ENCODE measurements at places on chromosomes 4 and X.

- no peak for DNase-seq
Observed at GRCh38 chrX:110491846-110492620, 133.4 kb downstream of the RTL9 start.

DNA sequence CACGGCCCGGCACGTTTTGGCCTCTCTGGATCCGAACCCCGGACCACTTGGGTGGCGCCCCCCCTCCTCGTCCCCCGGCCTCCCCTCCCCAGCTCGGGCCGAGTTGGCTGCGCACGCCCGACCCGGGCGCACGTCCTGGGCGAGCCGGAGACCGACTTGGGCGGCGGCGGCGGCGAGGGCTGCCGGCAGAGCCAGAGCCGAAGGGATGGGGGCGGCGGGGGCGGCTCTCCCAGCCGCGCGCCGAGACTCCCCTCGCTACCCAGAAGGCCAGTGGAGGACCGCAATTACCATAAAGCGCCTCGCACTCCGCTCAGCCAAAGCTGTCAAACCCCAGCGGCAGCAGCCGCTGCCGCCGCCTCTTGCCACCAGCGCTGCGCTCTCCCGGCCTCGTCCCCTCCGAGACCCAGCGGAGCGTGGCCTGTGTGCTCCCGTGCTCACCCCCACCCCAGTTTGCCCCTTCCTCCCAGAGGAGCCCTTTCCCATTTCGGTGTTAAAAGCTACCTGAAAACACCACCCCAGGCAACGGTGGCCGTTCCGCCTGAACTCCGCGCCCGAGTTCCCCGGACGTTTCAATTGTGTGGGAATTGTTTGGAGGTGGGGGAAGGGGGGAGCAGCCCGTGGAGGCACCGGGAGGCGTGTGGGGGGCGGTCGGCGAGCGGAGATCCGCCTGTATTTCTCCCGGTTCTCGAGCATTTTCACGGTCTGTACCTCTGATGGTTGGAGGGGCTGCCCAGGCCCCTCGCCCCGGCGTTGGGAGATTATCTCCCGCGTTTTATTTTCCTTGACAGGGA lies 701 bp upstream of the BCOR start:
- peak; percentile 71 for DNase-seq

DNA sequence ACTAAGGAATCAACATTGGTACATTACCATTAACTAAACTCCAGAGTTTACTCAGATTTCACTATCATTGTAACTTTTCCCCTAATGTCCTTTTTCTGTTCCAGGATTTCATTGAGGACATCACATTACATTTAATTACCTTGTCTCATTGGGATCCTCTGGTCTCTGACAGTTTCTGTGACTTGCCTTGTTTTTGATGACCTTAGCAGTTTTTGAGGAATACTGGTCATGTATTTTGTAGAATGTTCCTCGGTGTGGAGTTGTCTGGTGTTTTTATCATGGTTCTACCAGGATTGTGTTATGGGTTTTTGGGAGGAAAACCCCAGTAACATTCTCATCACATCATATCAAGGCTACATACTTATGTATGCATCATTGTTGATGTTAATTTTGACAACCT lies 95.6 kb upstream of the TBC1D9 start:
- no peak for DNase-seq

GRCh38 chr4:149676076-149676475 lies 139.6 kb downstream of the IQCM start:
- DNase-seq: no peak

DNA sequence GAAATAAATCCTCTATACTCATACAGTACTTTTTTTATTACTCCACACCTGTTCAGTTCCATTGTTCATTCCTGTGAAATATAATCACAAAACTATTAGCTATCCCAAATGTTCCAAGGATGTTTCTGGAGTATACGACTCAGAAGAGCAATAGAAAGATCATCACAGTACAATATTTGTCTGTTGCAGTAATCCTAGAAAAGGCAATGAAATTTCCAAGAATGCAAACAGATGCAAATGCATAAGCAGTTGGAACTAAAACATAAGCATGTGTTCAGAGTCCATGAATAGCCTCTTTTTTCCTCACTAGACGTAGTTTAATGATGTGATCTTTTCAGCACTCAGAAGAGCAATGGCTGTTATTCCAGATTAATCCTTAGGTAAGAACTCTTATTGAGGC lies 55.2 kb downstream of the RTL3 start:
- DNase-seq: no peak

DNA sequence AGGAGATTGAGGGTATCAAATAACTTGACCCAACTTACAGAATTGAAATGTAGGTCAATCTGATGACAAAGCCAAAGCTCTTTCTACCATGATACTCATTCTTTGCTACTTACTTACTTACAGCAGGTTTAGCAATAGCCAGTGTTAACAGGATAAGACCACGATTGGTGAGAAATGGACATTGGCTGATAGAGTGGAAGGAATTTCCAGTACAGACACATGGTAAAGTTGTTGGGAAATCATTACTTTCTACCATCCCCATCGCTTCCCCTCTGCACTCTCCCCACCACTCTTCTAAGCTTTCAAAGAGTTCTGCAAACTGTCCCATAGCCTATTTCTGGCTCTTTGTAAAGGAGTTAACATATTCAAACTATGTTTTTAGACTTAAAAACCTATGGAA lies 119.7 kb downstream of the CHRNA9 start:
- no peak for DNase-seq

DNA sequence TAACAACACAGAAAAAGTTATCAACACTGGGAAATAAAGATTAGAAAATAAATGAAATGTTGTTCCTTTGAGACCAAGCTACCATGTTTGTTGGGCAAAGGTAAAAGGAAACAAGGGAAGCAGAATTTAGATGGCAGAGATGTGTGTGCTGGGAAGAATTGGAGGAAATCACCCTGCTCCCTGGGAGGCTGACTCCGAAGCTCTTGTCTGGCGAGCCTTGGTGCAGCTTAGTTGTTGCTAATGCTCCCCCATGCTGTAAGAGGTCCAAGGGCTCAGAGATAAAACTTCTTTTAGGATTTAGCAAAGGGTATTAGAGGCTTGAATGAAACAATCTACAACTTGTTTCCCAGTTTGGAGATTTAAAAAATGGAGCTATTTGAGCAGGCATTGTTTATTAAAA lies 123.8 kb upstream of the DDIT4L start:
- DNase-seq: no peak

- peak; percentile 88 for DNase-seq
Observed at GRCh38 chr4:8409264-8410065, 31.1 kb downstream of the ACOX3 start.

DNA sequence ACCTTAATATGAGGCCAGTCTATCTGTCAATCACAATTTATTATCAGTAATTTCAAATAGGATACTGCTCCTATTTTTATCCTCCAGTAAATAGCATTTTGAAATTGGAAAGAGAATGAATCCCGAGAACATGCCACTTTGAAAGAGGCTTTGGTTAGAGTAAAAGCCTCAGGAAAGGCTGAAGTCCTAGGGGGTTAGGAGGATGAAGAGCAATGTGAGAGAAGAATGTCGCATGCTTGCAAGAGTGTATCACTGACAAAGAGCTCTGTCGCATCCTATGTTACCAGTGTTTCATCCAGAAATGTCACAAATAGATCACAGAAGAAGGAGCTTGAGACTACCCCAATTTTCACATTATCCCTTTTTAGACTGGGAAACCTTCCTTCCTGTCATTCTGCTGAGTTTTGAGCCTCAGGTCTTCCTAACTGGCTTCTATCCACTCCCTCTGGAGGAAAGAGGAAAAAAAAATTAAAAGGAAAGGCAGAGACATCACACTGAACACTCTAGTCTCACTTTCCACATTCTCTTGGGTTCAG lies 39.8 kb downstream of the GPM6A start:
- no peak for DNase-seq

- no peak for DNase-seq
Observed at GRCh38 chr4:26590639-26591038, 6.8 kb downstream of the TBC1D19 start.

- DNase-seq: no peak
Observed at GRCh38 chr4:57373991-57374390, 263.8 kb upstream of the IGFBP7 start.

- no peak for DNase-seq
Observed at GRCh38 chr4:31791666-31792065, 1071.5 kb downstream of the PCDH7 start.

DNA sequence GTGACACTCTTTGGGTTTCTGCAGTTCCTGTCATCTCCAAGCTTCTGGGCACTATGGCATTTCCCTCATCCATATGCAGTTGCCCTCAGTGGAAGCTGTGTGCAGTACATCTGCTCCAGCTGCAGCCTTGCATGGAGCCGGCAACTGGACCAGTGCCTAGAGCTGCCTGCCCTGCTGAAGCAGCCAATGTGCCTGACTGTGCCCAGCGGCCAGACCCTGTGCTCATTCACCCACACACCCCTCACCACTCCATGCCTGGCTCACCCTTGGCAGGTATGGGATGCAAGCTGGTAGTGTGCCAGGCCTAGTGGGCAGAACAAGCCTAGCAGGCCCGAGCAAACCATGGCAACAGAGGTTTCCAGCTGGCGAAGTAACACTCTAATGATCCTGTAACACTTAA lies 370.8 kb downstream of the FSTL5 start:
- no peak for DNase-seq

GRCh38 chr4:24835696-24836095 lies 40.3 kb downstream of the SOD3 start:
- no peak for DNase-seq

DNA sequence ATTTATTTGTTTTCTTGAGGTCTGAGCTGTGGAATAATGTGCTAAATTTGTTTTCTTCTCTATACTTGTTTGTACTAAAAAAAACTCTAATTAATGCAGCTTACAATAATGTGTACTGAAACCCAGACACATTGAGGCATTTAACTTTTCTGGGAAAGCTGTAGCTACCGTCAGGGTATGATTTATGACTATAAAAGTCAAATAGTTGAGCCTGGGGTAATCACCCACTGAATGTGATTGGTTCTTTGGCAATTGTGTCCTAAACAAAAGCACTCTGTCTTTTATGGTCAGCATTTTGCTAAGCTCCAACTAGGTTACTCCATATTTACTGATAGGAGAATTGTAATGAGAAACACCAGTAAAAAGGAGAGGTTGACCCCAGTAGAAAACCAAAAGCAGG lies 65.9 kb upstream of the CBLL2 start:
- no peak for DNase-seq

- DNase-seq: peak; percentile 54
Observed at GRCh38 chr4:1330761-1331590, 16.0 kb upstream of the UVSSA start.

Data from CD4-positive, alpha-beta T cell treated with Interferon gamma for 1 hour (primary cell).